ENCODE measurements at places on chromosomes 7 and 10.

GRCh38 chr10:103911021-103911459 lies 6.9 kb downstream of the STN1 start:
- DNase-seq, result no peak

GRCh38 chr7:155807789-155808548 lies 4.3 kb downstream of the SHH start:
- DNase-seq, result no peak

DNA sequence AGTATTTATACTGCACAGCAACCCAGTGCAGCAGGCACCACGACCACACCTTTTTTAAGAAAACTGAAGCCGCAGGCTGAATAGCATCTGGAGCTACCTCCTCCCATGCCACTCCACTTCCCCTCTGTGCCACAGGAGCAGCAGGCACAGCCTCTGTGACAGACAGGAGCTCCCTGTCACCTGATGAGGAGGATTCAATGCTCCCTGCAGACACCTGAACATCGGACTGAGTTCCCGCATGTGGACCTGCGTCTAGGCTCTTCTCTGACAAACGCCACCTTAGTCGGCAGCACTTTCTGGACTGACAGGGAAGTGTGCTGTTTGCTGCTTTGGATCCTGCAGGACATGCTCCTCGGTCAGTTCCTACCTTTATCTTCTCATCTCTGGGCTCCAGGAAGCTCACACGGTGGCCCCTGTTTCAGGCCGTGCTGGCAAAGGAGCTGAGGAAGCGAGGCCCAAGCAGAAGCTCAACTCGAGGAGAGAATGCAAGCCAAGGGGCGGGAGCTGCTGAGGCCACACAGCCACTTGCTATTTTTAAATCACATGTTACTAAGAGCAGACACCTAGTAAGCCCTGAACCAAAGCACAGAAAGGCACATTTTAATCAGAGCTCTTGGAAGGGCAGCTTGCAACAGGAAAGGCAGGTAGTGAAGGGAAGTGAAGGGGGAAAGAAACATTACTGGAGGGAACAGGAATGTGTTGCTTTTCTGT lies 56.6 kb downstream of the VOPP1 start:
- DNase-seq, result no peak

GRCh38 chr10:108037061-108037460 lies 872.6 kb upstream of the SORCS1 start:
- no peak for DNase-seq

DNA sequence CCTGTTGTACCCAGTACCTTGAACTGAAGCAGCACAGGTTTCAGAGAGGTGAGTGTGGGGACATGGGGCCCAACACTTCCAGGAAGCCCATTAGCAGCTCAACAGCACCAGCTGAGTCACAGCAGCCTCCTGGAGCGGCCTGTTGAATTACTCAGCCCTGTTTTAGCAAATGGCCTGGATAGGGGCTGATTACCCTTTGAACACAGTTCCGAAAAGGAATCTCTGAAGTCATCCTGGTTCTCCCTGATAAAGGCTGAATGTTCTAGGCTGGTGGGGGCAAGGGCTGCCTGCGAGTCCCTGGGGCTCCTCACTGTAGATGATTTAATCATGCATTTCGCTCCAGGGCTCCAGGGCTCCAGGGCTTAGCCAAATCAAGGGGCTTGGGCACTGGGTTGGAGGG lies 287.5 kb downstream of the GRID1 start:
- no peak for DNase-seq

DNA sequence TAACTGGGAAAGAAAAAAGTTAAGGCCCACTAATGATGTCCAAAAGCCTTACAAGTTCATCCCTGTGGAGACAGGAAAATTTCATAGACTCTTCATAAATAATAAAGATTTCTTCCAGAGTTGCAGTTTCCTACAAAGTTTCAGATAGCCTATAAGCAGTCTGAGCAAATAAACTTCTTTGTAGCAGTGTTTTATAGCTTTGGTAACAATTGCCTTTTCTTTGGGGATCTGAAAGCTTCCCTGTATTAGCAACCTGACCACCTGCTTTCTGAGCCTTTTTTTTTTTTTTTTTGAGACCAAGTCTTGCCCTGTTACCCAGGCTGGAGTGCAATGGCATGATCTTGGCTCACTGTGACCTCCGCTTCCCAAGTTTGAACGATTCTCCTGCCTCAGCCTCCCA lies 150.0 kb downstream of the NRBF2 start:
- no peak for DNase-seq

DNA sequence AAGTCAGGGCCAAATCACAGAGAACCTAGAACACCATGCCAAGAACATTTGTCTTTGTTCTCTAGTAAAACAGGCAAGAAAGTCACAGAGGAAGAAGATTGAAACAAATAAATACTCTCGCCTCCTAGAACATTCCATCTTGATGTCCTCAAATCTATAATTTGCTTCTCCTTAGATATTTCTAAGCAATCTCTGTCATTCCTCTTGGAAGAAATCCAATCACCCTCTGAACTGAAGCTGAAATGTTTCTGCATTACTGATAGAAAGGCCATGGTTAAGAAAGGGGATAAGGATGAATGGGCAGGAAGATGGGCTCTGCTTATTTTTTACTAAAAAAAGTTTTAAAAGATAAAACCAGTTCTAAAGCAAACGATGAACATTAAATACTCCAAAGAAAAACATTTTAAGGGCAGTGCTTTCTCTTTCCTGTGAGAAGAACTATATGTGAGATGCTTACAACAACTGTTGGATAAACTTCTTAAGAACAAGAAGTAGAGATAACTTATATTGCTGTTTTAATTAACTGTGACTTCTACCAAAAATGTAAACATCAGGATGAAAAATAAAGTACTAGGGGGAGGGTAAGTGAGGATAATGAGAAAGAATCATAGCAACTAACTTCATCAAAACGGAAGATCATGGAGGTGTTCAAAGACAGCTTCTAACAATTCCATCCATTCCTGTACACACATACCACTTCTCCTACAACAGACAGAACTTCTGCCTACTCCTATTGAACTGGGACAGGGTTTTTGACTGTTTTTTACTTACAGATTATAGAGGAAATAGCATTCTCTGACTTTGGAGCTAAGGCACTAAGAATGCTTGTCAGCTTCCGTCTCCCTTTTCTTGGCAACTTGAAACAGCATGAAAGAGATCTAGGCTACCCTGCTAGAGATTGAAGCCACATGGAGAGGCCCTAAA lies 153.0 kb upstream of the LRRTM3 start:
- DNase-seq, result no peak

DNA sequence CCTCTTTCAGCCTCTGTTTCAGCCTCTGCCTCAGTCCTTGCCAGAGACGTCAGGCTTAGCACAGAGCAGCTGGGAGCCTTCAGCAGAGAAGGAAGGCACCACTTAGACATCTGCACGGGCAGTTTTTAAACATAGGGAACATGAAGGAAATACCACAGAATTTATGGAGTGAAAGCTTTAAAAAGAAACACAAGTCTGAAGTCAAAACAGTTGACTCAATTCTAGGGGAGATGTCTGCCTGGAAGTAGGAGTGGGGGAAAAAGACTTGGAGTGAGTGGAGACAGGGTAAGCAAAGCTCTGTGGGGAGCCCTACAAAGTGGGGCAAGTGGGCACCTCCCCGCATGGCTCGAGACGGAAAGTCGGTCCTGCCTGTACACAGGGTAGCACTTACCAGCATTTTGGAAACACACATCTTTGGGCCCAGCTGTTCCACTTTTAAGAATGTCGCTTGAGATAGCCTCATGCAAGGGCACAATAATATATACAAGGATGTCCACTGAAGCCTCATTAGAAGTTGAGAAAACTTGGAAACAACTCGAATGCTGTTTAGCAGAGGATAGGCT lies 5.0 kb upstream of the TBXAS1 start:
- DNase-seq, result no peak

DNA sequence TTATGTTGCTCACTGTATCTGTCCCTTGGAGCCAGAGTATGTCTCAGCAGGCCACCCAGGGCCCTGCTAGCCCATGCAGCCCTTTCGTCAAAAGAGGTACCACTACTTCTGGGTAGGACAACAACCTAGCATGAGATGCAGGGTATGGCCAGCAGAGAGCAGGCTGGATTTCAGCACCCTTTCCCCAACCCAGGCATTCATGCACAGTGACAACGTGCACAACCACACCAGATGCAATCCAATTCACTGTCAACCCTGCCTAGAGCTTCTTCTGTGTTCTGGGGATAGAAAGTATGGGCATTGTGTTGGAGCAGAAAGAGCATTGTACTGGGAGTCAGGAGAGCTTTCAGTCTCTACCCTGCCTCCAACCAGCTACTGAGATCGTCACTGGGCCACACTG lies 37.9 kb downstream of the JAZF1 start:
- no peak for DNase-seq

GRCh38 chr10:60951272-60951724 lies 7.3 kb upstream of the RHOBTB1 start:
- no peak for DNase-seq

- DNase-seq, result no peak
Observed at GRCh38 chr7:141242568-141242967, 168.7 kb downstream of the TMEM178B start.

DNA sequence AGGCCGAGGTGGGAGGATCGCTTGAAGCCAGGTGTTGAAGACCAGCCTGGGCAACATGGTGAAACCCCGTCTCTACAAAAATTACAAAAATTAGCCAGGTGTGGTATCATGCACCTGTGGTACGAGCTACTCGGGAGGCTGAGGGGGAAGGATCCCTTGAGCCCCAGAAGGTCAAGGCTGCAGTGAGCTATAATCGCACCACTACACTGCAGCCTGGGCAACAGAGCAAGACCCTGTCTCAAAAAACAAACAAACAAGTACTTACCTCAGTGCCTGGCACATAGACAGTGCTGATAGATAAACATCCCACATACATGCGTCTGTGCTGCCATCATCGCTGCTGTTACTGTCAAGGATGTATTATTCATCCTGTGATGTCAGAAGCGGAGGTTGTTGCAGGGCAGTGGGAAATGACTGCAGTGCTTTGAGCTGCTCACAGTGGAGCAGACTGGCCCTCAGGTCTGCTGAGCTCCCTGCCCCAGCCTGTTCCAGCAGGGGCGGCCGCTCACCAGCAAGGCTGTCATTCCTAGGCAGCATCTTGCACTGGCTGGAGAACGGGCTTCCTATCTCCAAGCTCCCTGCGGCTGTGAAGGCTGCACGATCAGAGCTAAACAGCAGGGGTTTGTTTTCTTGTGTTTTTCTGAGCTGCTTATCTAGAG lies 18.6 kb downstream of the FOXK1 start:
- DNase-seq, result no peak

- DNase-seq, result no peak
Observed at GRCh38 chr10:90306187-90306586, 551.7 kb downstream of the HTR7 start.

GRCh38 chr7:46784732-46785131 lies 797.2 kb downstream of the TNS3 start:
- no peak for DNase-seq

DNA sequence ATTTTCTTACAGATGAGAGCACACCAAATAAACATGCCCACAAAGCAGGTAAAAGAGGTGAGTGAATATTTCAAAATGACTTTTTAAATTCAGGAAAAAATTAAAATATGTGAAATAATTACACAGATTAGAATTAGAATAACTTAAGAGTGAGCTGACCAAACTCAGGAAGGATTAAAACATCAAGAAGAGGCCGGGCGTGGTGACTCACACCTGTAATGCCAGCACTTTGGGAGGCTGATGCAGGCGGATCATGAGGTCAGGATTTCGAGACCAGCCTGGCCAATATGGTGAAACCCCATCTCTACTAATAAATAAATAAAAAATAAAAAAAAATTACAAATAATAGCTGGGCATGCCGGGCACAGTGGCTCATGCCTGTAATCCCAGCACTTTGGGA lies 140.1 kb downstream of the REEP3 start:
- no peak for DNase-seq

GRCh38 chr10:8183241-8183704 lies 128.8 kb downstream of the GATA3 start:
- no peak for DNase-seq

DNA sequence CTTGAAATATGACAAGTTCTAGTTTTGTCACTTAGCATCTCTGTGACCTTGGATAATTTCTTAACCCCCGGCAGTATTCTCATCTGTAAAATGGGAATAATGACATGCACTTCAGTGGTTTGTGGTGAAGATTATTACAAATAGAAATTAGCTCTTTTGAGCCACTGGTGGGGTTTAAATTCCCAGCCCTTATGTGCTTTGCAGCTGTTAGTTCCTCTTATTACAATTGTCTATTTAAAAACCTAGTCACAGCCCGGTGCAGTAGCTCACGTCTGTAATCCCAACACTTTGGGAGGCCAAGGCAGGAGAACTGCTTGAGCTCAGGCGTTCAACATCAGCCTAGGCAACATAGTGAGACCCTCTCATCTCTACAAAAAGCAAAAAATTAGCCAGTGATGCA lies 30.1 kb downstream of the CAV1 start:
- DNase-seq, result no peak

DNA sequence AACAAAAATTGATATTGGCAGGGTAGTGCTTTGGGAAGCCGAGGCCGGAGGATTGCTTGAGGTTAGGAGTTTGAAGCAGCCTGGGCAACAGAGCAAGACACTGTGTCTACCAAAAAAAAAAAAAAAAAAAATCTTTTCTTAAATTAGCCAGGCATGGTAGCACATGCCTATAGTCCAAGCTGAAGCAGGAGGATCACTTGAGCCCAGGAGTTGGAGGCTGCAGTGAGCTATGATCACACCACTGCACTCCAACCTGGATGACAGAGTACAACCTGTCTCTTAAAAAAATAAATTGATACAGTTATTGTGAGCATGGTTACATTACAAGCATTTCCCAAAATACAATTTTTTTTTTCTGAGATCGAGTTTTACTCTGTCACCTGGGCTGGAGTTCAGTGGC lies 59.4 kb upstream of the SVIL start:
- DNase-seq, result no peak

DNA sequence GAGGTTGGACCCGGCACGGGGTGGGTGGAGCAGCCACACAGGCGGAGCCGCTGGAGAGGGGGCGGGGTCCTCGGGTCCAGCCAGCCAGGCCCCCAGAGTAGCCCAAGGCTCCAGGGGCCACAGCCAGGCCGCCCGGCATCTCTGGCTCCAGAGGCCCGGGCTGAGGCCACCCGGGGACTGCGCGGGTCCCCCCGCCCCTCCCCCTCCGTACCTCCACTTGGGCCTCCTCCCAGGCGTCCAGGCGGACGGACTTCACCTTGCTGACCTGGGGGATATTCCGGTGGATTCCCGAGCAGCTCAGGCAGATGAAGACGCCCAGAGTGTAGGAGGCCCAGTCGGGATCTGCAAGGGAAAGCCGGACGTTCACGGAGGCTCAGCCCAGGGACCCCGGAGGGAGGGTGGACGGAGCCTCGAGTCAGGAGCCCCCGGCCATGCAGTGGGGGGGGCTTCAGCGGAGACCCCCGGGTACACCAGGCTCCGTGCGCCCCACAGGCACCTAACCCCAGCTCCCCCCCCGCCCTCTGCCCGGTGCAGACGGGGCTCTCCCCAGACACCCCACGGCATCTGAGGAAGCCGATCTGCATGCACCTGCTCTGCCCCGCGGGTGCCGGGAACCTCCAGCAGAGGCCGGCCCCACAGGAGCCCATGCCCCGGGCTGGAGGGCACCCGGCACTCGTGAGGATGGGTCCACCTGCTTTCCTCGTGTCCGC lies 19.2 kb downstream of the ADAP1 start:
- no peak for DNase-seq

DNA sequence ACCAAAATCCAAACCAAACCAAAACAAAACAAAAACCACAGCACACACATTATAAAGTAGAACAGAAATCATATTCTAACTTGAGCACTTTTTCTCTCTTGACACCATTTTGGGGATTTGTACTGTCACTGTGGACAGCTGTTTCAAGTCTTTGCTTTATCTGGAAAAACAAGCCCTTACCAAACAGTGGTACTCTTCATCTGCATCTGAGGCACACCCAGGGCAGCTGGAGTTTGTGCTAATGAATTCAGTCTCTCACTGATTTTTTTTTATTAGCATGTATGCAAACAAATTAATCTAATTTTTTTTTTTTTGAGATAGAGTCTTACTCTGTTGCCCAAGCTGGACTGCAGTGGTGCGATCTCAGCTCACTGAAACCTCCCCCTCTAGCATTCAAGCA lies 171.4 kb downstream of the RAPGEF5 start:
- no peak for DNase-seq
